ENCODE measurements at places on chromosomes 5 and 9.
A peak's percentile ranks its signal among the peaks of the same experiment; 100 is the strongest.

DNA sequence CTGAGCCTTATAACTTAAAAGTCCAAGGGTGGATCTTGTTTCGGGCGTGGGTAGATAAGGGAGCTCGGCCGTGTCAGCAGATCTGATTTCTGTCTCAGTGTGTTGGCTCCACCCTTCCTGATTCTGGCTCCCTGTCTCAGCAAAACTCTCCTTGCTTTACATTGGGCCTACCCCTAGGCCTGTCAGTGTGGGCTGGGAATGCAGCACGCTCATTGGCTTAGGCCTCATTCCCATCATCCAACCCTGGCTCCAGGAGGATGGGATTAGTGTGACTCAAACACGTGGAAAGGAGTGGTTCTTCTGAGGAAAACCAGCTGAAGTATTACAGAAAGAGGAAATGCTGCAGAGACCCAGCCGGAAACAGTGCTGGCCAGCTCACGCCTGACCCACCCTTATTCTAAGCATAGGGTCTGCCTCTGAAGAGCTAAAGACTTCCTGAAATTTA lies 59.9 kb downstream of the ZFAND5 start:
- no peak for DNase-seq

DNA sequence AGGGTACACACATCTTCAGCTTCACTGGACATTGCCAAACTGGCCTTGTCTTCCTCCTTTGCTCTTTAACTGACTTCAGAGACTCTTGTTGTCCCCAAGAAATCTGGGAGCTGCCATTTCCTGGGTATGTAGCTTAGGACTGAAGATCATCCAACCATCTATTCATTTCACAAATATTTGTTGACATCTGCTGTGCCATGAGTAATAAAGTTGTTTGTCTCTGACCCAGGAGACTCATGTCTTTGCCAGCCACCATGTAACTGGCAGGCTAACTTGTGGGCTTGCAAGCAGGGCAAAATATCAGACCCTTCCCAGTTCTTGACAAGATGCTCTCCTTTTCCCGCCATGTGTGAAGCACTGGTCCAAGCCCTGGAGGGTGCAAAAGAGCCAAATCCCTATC lies 17.1 kb upstream of the TOR1B start:
- DNase-seq, result no peak

- DNase-seq, result no peak
Observed at GRCh38 chr5:181098762-181099601, 32.0 kb downstream of the OR2V1 start.

DNA sequence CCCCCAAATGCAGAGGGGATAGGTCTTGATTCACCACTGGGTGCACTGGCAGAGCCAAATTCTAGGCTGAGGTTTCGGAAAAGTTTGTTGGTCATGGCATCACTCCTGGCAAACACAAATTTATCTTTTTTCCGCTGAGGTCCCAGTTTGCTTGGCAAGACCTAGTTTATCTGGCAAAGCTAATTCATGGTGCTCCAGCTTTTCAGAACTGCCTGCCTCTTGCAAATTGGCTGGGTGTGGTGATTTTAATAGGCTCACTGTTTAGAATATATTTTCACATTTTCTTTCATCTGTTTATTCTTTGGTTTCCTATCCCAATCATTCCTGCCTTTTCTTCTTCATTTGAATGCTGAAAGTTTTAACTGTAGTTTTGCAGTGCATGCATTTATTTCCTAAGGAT lies 50.5 kb upstream of the MAMDC2 start:
- no peak for DNase-seq

DNA sequence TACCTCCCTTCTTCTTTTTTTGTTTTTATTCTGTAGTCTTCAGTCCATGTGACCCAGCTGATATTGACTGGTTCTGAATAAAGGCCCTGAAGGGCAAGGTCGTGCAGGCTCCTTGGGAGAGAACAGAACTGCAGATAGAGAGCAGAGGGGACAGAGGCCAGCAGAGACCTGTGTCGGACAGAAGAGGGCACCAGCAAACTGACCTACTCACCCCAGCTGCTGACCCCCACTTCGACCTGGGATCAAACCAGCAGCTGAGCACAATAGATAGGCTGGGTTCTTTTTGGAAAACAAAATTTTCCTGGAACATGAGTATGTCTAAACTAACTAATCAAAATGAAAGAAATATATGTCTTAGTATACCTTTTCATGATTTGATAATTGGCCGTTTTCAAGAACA lies 695.1 kb downstream of the NR2F1-AS1 start:
- no peak for DNase-seq

- DNase-seq, result no peak
Observed at GRCh38 chr5:87770016-87770570, 357.4 kb upstream of the CCNH start.

- DNase-seq, result no peak
Observed at GRCh38 chr5:177984584-177985206, 11.3 kb downstream of the PROP1 start.

DNA sequence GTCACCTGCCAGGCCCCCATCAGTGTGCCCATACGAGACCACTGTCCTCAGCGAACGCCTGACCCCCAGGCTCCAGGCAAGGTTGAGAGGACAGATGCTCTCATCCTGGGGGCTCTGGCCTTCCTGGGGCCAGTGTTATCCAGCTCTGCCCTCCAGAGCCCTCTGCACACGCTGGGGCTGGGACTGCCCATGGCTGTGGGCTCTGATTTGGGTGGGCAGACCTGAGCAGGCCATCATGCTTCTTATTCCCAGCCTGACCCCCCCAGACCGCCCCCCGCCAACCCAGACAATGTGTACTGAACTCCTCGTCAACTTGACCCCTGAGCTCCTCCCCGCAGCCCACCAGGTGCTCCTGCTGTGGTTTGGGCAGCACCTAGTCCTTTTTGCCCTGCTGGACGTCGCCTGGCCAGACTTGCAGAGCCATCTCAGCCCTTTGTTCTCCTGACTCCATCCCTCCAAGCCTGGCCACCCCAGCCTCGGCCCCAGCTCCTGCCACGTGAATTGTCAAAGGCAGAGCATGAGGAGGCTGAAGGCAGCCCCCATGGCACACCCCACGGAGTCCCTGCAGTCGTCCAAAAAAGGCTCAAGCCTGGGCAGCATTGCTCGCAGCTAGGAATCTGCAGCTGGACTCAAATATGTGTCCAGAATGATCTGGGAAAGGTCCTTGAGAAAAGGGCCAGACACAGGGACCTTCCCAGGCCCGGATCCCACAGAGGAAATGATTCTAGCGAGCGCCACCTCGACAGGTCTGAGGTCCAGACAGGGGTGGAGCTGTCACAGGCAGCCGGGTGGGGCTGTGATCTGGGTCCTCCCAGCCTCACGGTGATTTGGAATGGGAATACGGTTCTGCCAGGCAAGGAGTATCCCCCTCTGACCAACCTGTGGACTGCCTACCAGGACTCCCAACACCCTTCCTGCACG lies 87.0 kb downstream of the ADAMTS2 start:
- no peak for DNase-seq

- DNase-seq, result no peak
Observed at GRCh38 chr5:42912184-42912798, 100.6 kb upstream of the SELENOP start.

- DNase-seq, result no peak
Observed at GRCh38 chr5:72232838-72233237, 87.2 kb downstream of the MRPS27 start.

GRCh38 chr5:6814816-6815215 lies 101.6 kb downstream of the TENT4A start:
- DNase-seq, result no peak

DNA sequence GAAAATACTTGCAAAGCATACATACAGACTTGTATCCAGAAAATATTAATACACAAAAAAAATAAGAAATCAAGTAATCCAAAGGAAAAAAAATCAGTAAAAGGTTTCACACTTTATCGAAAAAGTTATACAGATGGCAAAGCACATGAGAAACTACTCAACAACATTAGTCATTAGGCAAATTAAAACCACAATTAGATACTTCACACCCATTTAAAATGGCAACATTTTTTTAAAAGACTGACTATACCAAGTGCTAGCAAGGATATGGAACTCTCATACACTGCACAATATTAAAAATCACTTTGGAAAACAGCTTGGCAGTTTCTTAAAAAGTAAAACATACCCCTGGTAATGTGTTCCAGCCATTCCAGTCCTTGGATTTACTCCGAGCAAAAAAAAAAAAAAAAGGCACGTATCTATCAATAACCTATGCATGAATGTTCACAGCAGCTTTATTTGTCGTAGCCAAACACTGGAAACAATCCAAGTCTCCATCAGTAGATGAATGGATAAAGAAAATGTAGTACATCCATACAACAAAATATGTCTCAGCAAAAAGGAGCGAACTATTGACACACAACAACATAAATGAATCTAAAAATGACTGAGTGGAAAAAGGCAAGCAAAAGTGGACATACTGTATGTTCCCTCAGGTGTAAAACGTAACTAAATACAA lies 66.0 kb downstream of the GNAQ start:
- DNase-seq, result peak; percentile 4

GRCh38 chr5:72400950-72401349 lies 80.8 kb downstream of the PTCD2 start:
- DNase-seq, result no peak

DNA sequence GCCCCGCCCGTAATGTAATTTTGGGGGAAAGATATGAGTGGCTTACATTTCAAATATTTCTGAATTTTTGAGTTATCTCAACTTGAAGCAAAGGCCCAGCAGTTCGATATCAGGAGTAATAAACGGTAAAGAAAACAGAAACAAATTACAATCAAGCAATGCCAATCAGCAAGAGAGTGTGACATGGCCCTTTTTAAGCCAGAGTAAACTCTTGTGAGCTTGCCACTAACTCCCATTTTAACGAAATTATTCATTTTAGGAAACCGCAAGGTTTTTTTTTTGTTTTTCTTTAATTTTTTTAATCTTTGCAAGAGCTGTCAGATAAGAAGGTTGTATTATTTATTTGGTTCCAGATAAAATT lies 17.6 kb upstream of the CDK7 start:
- no peak for DNase-seq

GRCh38 chr9:104895572-104895971 lies 32.4 kb downstream of the ABCA1 start:
- no peak for DNase-seq

- DNase-seq, result no peak
Observed at GRCh38 chr9:32644698-32645097, 9.2 kb upstream of the TAF1L start.

GRCh38 chr5:157454273-157454672 lies 5.7 kb upstream of the NIPAL4 start:
- DNase-seq, result no peak

Data from NCI-H1930 (cell line).